Thymus (tissue), 14 donors: ENCODE measurements at places on chromosomes 6 and 20.

DNA sequence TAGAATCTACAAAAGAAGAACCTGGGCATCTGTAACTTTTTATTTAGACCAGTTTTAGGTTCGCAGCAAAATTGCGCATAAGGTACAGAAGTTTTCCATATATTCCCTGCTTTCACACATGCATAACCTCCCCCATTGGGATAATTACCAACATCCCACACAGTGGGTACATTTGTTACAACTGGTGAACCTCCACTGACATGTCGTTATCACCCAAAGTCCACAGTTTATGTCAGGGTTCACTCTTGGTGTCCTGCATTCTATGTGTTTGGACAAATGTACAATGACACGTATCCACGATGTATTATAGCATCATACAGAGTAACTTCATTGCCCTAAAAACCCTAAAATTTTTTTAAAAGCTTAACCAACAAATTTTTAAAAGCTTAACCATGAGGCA lies 109.7 kb downstream of the SMLR1 start:
- no peak for DNase-seq

DNA sequence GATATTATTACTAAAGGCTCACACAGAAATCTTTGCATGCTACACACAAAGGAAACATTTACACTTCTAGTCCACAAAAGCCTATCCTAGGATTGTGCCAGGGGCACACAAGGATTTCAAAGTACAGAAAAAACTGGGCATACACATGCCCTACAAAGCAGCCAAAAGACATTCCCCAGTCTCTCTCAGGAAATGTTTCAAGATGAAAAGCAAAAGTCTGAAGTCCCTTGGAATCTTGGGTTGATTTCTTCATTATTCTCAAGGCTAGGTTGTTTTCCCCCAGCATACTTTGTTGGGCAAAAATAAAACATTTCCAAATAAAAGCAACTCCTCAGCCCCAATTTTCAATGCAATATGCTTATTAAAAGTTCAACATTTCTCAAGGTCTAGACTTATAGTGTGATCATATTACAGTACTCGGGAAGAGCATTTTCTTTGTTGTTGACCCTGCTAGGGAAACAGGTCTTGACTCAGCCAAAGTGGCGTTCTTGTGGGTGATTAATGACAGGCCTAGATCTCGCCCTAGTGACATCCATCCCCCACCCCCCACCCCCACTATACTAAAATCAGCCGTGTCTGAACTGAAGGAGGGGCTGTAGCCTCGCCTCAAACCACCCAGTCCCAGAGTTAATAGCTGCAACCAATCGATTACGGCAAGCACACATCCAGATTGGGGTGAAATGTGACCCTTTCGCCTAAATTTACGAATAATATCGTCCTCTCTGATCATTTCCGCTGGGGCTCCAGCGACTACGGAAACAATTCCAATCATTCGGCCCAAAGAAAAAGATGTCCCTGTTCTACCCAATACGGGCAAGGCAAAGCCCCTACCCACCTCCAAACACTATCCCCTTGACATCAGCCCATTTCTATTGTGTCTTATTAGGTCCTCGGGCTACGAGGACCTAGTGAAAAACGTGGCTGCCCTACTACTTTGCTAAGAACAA lies 1.4 kb downstream of the AKIRIN2 start:
- DNase-seq, result peak; percentile 49

GRCh38 chr6:49555951-49556350 lies 5.5 kb downstream of the C6orf141 start:
- no peak for DNase-seq

- DNase-seq, result no peak
These were observed 2.4 kb upstream of the IRF4 start for GRCh38 chr6:389143-389542.
